Islet precursor cell (in vitro differentiated cells): ENCODE measurements at places on chromosomes 4 and X.

DNA sequence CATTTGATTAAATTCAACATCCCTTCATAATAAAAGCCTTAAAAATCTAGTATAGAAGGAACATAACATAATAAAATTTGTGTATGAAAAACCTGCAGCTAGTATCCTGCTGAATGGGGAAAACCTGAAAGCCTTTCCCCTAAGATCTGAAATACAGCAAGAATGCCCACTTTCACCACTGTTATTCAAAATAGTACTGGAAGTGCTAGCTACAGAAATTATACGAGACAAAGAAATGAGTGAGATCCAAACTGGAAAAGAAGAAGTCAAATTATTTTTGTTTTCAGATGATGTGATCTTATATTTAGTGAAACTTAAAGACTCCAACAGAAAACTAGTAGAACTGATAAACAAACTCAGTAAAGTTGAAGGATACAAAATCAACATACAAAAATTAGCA is 152.9 kb downstream of the RTL3 start:
- no peak for DNase-seq

- DNase-seq = peak; percentile 86
These were observed 377 bp downstream of the CHRNA9 start for GRCh38 chr4:40335525-40335894.

DNA sequence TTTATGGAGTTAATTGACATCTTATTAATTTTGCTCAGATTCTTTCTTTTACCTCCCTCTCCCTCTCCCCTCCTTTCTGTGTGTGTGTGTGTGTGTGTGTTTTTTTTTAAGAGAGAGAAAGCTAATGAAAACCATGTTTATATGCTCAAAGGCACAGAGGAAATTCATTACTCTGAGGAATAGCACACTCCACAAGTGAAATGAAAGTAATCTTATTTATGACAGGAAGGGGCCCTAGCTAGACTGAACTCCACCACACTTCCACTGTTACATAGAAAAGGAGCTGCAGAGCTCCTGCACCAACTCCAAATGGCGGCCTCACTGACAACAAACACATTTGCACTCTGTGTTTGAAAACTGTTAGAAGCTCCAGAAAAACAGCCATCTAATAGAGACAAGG is 150.6 kb downstream of the RASL11B start:
- no peak for DNase-seq

- DNase-seq = peak; percentile 93
These were observed 6.4 kb upstream of the SLC10A6 start for GRCh38 chr4:86855572-86855971.

GRCh38 chrX:118847676-118848075 is 24.1 kb downstream of the ZCCHC12 start:
- no peak for DNase-seq

GRCh38 chrX:86197815-86198214 is 49.6 kb downstream of the DACH2 start:
- no peak for DNase-seq

GRCh38 chr4:135418353-135418752 is 1216.8 kb upstream of the PABPC4L start:
- no peak for DNase-seq

DNA sequence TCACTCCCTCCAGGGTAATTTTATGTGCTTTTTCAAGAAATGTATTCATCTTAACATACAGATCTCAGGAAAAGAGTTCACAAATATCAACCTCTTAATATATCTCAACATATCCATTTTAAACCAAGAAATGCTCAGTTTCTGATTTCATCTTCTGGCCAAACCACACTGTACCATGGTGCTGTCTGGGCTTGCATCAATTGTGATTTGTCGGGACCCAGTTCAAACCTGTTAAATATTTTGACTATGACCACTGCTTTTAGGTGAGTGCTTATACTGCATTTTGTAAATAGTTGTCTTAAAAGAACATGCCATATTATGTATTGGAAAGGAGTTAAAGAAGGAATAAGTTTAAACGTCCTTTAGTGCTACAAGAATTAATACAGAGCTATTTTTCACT is 352.1 kb downstream of the SPOCK3 start:
- no peak for DNase-seq

DNA sequence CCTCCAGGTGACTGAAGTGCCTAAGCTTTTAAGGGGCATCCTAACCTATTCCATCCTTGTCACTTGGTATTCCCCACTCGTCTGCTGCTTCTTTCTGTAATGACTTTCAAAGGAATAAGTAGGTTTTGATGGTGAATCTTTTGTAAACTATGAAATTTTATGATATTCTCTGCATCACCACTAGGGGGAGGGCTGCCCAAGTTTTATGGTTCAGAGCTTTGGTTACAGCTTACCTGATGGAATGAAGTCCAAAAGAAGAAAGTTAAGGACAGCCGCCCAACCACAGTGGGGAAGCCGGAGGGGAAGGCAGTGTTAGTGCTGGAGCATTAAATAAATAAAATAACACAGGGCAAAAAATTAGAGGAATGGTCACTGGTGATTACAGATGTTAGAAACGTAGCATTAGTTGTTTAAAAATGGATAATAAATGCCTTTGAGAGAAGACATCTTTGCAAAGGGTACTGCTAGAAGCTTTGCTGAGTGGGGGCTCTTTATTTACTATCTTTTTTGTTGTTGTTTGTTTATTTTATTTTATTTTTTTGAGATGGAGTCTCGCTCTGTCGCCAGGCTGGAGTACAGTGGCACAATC is 204.9 kb downstream of the GBA3 start:
- peak; percentile 58 for DNase-seq

- DNase-seq = peak; percentile 81
These were observed 626 bp downstream of the JADE3 start for GRCh38 chrX:46912603-46913491.

DNA sequence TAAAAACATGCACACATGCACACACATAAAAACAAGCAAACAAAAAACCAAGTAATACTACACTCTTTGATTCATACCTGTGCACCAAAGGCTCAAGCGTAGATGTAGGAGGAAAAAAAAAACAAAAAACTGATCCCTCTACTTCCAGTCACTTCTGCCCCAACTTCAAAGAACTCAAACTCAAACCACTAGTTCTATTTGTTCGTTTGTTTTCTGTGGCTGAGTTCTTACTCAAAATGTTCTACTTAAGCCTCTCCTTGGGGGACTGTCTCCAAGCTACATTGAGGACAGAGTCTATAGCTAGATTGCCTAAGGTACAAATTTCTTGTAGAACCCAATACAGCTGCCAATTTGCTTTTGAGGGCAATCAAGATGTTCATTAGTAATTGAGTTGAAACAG is 171.0 kb upstream of the ATOH1 start:
- no peak for DNase-seq

- peak; percentile 86 for DNase-seq
These were observed 113.4 kb downstream of the BCOR start for GRCh38 chrX:39984191-39984956.

DNA sequence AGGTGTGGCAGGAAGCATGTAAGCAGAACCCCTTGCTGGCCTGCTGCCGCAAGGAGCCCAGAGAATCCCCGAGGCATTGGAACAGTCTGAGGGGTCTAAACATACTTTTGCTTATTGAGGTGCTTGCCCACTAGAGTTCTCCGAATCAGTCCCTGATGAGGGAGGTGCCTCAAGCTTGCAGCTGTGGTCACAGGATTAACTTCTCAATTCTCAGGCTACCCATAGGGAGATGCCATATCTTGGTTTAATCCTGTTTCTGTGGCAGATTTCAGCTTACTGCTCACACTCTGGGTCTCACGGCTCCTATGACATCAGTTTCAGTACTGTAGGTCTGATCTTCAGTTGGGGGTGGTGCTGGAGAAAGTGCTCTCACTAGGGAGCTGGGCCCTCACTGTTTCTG is 39.9 kb downstream of the CCNG2 start:
- no peak for DNase-seq

GRCh38 chrX:45164021-45164621 is 36.6 kb downstream of the DIPK2B start:
- no peak for DNase-seq

GRCh38 chrX:150766351-150767044 is 73.3 kb downstream of the MTMR1 start:
- peak; percentile 50 for DNase-seq

- no peak for DNase-seq
These were observed 758.5 kb downstream of the KCTD8 start for GRCh38 chr4:43690116-43690515.

DNA sequence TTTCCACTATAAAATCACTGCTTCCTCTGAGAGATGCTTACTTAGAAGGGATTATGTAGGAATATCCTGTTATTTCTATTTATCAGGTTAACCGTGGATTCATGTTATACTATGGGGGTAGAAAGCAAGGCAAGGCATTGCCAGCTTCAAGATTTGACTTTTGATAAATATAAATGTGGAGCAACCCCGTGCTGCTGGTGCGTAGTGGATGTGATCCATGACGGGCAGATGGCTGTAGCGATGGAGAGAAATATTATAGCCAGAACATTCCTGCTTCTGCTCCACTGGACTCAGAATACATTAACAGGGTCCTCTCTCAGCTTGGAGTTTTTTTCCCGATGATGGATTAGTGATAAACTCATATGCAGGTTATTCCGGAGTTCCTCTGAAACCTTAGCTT is 157.6 kb downstream of the TENM3 start:
- DNase-seq = no peak

DNA sequence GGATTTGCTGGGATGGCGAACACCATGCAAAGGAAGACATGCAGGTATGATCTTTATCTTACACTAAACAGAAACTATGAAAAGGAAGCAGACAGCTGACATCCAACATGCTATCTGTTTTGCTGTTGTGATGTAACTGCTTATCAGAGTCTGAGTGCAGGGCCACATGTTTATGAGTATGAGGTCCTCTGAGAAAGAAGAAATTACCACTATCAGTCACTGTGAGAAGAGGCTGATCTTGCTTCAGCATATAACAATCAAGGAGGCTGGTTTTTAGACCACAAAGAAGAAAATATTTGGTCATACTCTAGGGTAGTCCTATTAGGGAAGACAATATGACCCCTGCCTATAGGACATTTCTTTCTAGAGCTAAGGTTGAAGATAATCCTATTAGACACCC is 18.5 kb downstream of the CLGN start:
- DNase-seq = no peak

- no peak for DNase-seq
These were observed 582 bp downstream of the NAA10 start for GRCh38 chrX:153934148-153934761.

- DNase-seq = no peak
These were observed 7.0 kb downstream of the CYBB start for GRCh38 chrX:37786624-37787422.

- peak; percentile 49 for DNase-seq
These were observed 33.0 kb downstream of the NAT8L start for GRCh38 chr4:2091990-2092668.

DNA sequence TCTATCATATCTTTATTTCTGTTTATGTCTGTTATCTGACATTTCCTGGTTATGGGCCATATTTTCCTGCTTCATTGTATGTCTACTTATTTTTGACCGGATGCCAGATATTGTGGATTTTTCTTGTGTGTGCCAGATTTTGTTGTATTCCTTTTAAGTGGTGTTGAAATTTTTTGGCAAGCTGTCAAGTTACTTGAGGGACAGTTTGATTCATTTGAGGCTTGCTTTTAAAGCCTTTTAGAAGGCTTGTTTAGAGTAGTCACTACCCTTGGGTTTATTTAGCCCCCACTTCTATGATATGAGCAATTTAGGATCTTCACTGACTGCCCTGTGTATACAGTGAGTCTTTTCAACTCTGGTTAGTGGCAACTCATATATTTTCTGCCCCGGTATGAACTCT is 29.2 kb upstream of the NPY2R start:
- DNase-seq = no peak

DNA sequence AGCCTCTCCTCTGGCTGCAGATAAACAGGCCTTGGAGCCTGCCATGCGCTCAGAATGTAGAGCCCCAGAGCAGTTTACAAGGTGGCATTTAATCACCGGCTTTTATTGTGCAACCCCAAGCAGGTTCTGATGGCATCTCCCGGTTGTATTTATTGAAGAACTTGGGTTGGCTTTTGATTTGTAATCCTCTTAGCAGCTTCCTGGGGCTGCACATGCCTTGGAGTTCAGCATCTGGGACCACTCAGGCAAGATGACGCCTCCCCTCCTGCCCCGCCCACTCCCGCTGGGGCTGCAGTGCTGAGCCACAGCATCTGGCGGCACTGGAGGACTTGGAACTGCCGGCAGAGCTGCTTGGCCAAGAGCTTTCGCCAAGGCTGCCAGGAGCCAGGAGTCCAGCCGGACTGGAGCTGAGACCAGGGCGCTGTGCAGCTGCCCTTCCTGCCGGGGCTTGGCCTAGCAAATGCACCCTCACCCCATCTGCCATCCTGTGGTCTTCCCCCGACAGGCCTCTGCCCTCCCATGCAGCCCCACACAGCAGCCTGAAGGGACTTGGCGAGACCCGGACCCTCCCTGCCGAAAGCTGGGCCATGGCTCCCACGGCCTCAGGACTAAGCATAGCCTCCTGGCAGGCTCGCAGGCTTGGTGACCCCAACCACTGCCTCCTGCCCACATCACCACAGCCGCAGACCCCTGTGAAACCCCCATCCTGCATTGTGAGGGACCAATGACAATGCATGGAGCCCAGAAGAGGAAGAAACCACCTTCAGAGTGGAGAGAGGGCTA is 5.4 kb downstream of the HTRA3 start:
- peak; percentile 81 for DNase-seq

GRCh38 chrX:153494541-153495361 is at the start of gene BGN:
BGN (plus strand) TSS chrX:153494980; CDS start chrX:153504632, 9,652 bp downstream.
- peak; percentile 82 for DNase-seq

DNA sequence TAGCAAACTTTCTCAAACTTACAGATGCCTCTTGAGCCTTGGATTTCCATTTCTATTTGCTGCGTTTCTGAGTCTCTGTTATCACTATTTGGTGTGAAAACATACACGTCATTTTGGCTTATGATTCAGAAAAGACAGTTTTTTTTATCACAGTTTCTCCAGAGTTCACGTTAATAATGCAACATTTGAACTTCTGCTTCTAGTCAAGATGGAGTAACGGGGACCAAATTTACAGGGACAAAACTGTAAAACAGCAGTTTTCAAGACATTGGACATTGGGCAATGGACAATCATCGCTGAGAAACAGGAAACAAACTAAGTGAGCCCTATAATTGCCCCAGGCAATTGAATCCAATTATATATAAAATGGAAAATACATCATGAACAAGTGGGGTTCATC is 36.2 kb upstream of the TASL start:
- DNase-seq = no peak

- no peak for DNase-seq
These were observed 119.3 kb downstream of the ZNF330 start for GRCh38 chr4:141339966-141340365.

DNA sequence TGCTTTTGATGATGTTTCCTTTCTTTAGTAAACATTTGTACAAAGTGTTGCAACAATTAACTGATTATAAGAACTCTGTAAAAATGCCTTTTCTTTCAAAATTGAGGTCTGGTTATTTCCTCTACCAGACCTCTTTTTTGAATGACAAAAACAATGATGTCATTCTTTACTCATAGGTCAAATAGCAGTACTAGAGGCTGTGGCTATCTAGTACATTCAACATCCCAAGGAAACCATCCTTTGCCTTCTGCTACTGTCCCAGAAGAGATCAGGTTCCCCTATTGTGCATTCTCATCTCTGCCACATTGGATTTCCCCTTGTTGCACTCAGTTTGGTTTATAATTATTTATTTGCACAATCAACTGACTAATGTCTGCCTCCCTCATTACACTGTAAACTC is 19.1 kb upstream of the MAD2L1 start:
- no peak for DNase-seq

- no peak for DNase-seq
These were observed 150.7 kb downstream of the DHX15 start for GRCh38 chr4:24433515-24434214.
